Kidney (tissue), 22 donors: ENCODE measurements at places on chromosomes 7 and 10. TPM values are rescaled to one million over a fixed set of nuclear protein-coding genes. Genes with fewer than 3 reads are reported as not detected.

DNA sequence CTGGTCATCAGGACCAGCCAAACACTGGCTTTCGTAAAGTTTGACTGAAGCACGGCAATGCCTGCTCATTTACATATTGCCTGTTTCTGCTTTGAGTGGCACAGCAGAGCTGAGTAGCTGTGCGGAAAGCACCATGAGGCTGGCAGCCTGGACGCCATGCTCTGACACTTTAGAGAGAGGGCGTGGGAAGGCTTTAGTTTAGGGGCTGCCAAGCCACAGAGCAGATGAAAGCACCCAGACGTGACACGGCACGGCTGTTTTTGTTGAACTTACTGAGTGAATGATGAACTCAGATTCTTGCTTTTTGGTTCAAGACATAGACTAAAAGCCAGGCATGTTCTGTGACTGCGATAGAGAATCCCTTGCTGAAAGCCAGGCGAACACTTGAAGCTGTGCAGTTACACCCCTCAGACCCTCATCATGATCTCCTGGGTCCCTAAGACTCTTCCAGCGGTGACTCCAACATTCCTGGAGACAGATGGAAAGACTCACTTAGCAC lies 182.1 kb downstream of the ZMYND11 start:
- no peaks in the 10 kb centered on the region for H3K27me3 ChIP-seq
- peak; percentile 84 for DNase-seq
- H3K36me3 ChIP-seq: peaks cover 20% of the 10 kb centered on the region
- H3K4me3 ChIP-seq: no peak overlapping the region
- H3K27ac ChIP-seq: no peak overlapping the region

- no peaks in the 10 kb centered on the region for H3K36me3 ChIP-seq
- peak overlapping the region; percentile 84 for H3K4me3 ChIP-seq
- H3K27ac ChIP-seq: peak overlapping the region; percentile 95
- H3K27me3 ChIP-seq: no peaks in the 10 kb centered on the region
Observed at GRCh38 chr7:44489955-44490350, 505 bp downstream of the NUDCD3 start.

- H3K4me1 ChIP-seq: no peaks in the 10 kb centered on the region
- H3K4me3 ChIP-seq: no peak overlapping the region
- no peak for DNase-seq
- H3K27me3 ChIP-seq: no peaks in the 10 kb centered on the region
- H3K27ac ChIP-seq: no peak overlapping the region
- no peaks in the 10 kb centered on the region for H3K36me3 ChIP-seq
Observed at GRCh38 chr7:95660023-95660434, 63.7 kb upstream of the PDK4 start.

DNA sequence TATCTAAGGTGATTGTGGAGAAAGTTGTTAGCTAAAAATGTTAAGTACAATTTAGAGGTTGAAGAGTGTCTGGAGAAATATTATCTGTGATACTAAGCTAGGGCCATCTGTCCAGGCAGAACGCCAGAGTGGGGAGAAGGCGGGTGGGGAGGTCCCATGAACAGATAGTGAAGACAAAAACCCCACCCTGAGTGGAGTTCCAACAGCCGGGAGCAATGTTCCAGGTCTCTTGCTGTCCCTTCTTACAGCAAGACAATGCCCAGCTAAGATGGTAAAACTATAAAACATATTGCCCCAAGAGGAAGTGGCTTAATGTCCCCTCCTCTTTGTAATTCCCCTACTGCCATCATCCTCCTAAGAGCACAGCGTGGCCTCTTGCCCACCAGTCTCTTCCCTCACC lies 10.4 kb upstream of the IL15RA start:
- H3K27ac ChIP-seq: no peak overlapping the region
- no peak for DNase-seq
- no peak overlapping the region for H3K4me3 ChIP-seq
- no peaks in the 10 kb centered on the region for H3K36me3 ChIP-seq
- no peaks in the 10 kb centered on the region for H3K27me3 ChIP-seq

DNA sequence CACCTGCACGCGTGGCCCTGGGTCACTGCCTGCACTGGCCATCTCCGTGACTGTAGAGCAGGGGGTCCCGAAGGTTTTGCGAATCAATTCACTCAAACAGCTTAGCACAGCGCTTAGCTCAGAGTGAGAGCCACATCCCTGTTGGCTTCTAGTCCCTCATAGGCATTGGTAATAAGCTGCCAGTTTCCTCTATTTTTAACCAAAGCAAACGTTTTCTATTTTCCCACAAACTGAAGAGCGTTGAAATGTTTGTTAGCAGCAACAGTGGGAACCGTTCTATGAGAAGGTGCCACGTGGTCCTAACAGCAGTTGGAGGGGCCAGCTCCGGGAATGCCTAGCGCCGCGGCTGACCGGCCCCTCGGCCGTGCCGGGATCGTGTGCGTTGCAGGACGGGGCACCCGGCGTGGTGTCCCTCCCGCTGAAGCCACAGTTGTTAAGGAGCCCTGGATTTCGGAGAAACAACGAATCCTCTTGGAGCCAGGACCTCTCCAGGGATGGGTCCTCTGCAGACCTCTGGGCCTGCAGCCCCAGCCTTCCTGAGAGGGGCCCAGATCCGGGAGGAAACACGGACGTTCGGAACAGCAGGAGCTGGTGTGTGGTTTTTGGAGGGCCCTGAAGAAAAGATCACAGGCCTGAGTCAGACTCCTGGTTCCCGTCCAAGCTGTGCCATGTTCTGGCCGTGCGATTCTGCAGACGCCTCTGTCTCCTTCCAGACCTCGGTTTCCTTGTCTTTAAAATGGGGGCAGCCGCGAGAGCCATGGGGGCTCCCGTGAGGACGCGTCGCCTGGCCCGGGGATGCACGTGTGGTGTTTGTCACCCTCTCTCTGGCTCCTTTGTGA lies 40.3 kb downstream of the FAM20C start:
- no peak overlapping the region for H3K4me3 ChIP-seq
- H3K36me3 ChIP-seq: peaks cover 2% of the 10 kb centered on the region
- H3K4me1 ChIP-seq: peaks cover 33% of the 10 kb centered on the region
- DNase-seq: no peak
- no peak overlapping the region for H3K27ac ChIP-seq
- no peaks in the 10 kb centered on the region for H3K27me3 ChIP-seq

GRCh38 chr10:13831711-13832141 lies 245.0 kb downstream of the PRPF18 start:
- no peaks in the 10 kb centered on the region for H3K27me3 ChIP-seq
- H3K27ac ChIP-seq: no peak overlapping the region
- no peaks in the 10 kb centered on the region for H3K36me3 ChIP-seq
- H3K4me1 ChIP-seq: no peaks in the 10 kb centered on the region
- no peak overlapping the region for H3K4me3 ChIP-seq
- no peak for DNase-seq

DNA sequence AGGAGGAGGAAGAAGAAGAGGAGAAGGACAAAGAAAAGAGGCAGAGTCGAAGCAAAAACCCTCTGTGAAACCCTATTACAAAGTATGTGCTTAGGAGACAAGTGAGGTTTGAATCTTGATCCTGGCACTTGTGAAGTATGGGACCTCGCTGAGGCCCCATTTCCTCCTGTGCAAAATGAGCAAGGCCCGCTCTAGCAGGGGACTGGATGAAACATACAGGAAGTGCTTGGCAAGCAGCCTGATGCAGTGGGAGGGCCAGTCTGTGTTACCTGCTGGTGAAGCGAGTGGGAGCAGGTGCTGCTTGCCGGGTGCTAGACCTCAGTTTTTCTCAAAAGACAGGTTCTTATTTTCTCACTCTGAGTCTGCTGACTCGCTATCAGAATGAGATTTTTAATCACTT lies 150.4 kb downstream of the JCAD start:
- H3K4me1 ChIP-seq: no peaks in the 10 kb centered on the region
- no peaks in the 10 kb centered on the region for H3K27me3 ChIP-seq
- no peak overlapping the region for H3K27ac ChIP-seq
- H3K4me3 ChIP-seq: no peak overlapping the region
- H3K36me3 ChIP-seq: no peaks in the 10 kb centered on the region

- H3K27me3 ChIP-seq: no peaks in the 10 kb centered on the region
Observed at GRCh38 chr7:140165422-140165821, 11.4 kb downstream of the KDM7A start.

- no peaks in the 10 kb centered on the region for H3K27me3 ChIP-seq
- H3K4me1 ChIP-seq: no peaks in the 10 kb centered on the region
- H3K27ac ChIP-seq: no peak overlapping the region
- no peak overlapping the region for H3K4me3 ChIP-seq
Observed at GRCh38 chr10:48762064-48763042, 77.7 kb downstream of the WDFY4 start.

DNA sequence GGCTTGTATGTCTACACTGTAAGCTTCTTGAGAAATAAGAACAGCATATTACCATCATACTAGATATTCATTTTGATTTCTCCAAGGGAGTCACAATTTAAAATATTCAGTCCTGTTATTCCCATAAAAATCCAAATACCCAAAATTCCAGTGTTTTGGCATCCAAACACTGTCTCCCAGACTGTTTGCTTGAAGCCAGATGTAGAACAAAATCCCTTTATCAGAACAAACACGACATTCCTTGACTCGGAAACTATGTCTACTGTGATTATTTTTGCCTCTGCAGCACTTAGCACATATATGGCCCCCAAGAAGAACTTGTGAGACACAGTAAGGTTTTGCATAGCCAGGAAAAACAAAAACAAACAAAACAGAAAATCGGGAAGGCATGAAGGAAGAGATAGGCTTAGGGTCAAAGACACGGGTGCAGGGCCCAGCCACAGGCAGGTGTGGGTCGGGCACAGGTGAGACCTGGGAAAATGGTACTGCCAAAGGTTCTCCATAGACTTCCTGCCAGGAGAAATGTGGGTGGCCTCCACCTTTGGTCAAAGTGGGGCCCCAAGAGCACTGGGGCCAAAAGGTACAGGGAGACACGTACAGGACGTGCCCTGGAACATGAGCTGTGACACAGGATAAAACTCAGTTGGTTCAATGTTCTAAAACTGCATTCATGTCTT lies 36.5 kb downstream of the CPXM2 start:
- H3K4me3 ChIP-seq: no peak overlapping the region
- no peaks in the 10 kb centered on the region for H3K36me3 ChIP-seq
- no peaks in the 10 kb centered on the region for H3K27me3 ChIP-seq
- no peak for DNase-seq
- H3K27ac ChIP-seq: no peak overlapping the region

DNA sequence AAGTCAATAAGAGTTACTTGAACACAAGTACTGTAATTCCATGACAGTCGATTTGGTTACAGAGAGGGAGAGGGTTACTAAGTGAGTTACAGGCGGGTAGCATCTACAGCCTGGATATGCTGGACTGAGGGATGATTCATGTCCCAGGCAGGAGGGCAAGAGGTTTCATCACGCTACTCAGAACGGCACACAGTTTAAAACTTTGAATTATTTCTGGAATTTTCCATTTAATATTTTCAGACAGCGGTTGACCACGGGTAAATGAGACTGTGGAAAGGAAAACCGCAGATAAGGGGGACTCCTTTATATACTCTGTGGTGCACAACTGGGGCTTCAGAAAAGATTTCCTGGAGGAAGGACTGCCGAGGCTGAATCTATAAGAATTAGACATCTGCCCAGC lies 25.7 kb upstream of the LRRC4 start:
- H3K4me1 ChIP-seq: no peaks in the 10 kb centered on the region
- no peaks in the 10 kb centered on the region for H3K36me3 ChIP-seq
- no peak overlapping the region for H3K4me3 ChIP-seq
- no peak for DNase-seq

DNA sequence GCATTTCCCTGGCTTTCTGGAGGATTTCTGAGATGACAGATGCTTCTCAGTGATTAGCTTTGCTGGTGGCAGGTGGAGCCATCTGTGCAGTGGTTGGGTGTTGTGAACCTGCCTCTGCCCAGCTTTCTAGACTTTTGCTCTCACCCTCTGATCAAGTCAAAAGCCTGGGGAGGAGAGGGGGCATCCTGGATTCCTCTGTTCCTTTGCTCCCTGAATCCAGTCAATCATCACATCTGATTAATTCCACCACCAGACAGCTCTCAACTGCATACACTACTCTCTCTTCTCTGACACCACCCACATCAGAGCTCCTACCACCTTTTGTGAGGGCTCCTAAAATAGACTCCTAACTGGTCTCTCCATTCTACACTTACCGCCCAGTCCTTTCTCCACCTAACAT lies 283.5 kb downstream of the WDR11 start:
- DNase-seq: no peak
- no peak overlapping the region for H3K27ac ChIP-seq
- H3K36me3 ChIP-seq: no peaks in the 10 kb centered on the region
- no peaks in the 10 kb centered on the region for H3K27me3 ChIP-seq
- H3K4me3 ChIP-seq: no peak overlapping the region

The FAM241B gene
- total RNA-seq: 7.6 TPM

The TIAL1 gene
- total RNA-seq: 88.8 TPM

The PYROXD2 gene
- 14.1 TPM for total RNA-seq

The PLPP4 gene
- 6.4 TPM for total RNA-seq
